ENCODE measurements at places on chromosomes 6 and 20. TPM values are rescaled to one million over a fixed set of nuclear protein-coding genes. Genes with fewer than 3 reads are reported as not detected.

The PCSK2 gene
- polyA plus RNA-seq, result 0.11 TPM

The SOX18 gene
- 31.1 TPM for polyA plus RNA-seq

The ARFGEF2 gene
- 16.5 TPM for polyA plus RNA-seq

The SLC35D3 gene
- 0.03 TPM for polyA plus RNA-seq

The ZNF165 gene
- polyA plus RNA-seq, result 0.78 TPM

The LY6G6C gene
- not detected for polyA plus RNA-seq

The ELOVL2 gene
- polyA plus RNA-seq, result 1.6 TPM

The ARFGEF3 gene
- polyA plus RNA-seq, result 0.58 TPM

The ATP6V1G2 gene
- 1.3 TPM for polyA plus RNA-seq

The SEC23B gene
- polyA plus RNA-seq, result 17.0 TPM

The ABHD16A gene
- 47.8 TPM for polyA plus RNA-seq

The TRIM40 gene
- polyA plus RNA-seq, result not detected

The KIFC1 gene
- polyA plus RNA-seq, result 0.30 TPM

The FAM83B gene
- polyA plus RNA-seq, result 0.08 TPM

The DDO gene
- polyA plus RNA-seq, result 11.1 TPM

The ANKRD66 gene
- not detected for polyA plus RNA-seq
